ENCODE measurements at places on chromosomes 7 and 10. TPM values are rescaled to one million over a fixed set of nuclear protein-coding genes. Genes with fewer than 3 reads are reported as not detected.

DNA sequence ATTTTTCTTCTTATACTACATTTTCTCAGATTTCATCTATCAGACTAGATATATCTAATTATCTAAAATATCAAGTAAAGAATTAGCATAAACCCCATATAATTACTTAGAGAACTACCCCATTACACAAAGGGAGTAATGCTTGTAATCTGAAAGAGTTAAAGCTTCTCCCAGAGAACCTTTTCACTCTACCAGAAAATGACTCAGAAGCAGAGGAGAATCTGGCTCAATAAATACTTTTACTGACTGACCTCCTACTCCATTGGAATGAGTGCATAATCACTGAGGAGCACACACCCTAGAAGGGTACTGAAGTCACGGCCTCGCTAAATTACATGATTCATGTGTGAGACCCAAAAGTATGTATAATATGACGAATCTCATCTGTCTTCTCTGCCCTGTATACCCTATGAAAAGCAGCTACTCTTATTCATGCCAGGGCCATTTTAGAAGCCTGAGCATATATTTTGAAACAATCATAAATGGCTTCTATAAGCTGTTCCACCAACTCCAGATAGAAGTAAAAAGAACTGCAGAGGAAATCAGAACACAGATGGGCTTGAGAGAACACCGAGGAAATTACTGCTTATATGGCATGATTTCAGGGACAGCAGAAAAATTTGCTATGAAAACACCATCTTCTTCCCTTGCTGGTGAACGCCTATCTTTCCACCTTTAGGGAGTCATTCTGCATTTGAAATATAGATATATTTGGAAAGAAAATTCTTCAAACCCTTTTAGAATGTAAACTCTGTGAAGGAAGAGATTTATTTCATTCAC lies 32.7 kb downstream of the DNMBP start:
- no peaks in the 10 kb centered on the region for H3K36me3 ChIP-seq
- no peaks in the 10 kb centered on the region for H3K27me3 ChIP-seq
- no peaks in the 10 kb centered on the region for H3K4me1 ChIP-seq

The FAM241B gene
- total RNA-seq = 0.35 TPM

DNA sequence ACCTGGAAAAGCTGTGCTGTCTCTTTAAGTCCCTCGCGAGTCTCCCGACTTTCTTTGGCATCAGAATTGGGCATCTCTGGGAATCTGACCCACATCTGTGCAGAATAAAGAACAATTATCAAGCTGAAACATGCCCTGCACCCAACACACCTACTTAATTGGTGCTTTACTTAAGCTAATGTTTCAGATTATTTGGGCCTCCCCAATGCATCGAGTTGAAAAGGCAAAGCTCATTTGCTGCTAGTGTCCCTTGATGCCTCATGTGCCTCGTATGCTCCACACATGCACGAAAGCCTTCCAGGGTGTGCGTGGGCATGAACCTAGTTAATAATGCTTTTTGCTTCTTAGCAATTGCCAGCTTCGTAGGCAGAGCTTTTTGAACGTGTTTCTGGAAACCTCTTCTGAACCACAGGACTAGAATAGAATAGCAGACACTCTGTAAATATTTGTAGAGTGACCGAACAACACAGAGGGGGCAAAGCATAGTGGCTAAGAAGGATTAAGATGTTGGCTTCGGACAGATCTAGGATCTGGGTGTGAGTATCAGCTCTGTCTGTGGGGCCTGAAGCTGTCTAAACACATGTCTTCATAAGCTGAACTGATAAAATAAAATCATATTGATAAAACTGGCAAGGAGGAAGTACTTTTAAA lies 26.7 kb upstream of the FGFR2 start:
- DNase-seq = no peak
- no peaks in the 10 kb centered on the region for H3K27me3 ChIP-seq
- H3K27ac ChIP-seq = no peak overlapping the region
- H3K36me3 ChIP-seq = no peaks in the 10 kb centered on the region

DNA sequence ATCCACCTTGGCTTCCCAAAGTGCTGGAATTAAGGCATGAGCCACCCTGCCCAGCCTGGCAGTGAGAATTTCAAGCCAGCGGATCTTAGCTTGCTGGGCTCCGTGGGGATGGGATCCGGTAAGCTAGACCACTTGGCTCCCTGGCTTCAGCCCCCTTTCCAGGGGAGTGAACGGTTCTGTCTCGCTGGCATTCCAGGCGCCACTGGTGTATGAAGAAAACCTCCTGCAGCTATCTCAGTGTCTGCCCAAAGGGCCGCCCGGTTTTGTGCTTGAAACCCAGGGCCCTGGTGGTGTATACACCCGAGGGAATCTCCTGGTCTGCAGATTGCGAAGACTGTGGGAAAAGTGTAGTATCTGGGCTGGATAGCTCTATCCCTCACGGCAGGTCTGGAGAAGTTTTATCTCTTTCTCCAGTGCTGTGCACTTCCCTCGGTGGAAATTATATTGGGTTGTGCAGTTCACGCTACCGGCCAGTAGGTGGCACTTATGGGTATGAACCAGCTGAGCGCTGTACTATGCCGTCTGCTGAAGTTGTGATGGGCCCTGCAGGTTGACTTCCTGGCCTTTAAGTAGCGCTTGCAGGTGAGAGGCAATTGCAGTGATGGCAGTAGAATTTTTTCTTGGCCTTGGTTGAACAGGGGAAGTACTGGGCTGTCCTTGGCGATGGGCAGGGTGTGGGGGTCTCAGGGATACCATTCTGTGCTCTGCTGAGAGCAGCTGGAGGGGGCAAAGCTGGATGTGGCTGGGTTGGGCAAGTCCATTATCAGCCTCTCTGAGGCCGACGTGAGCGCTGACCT lies 138.0 kb upstream of the MTPN start:
- H3K4me1 ChIP-seq = no peaks in the 10 kb centered on the region
- no peak overlapping the region for H3K27ac ChIP-seq
- H3K27me3 ChIP-seq = no peaks in the 10 kb centered on the region
- H3K4me3 ChIP-seq = no peak overlapping the region
- DNase-seq = no peak
